Activated naive CD8-positive, alpha-beta T cell treated with anti-CD3 and anti-CD28 coated beads, Interleukin-2, amount 10 ng/mL, durations not matched to agents 7 days and 5 days (primary cell): ENCODE measurements at places on chromosomes 6 and 20.

GRCh38 chr20:17533396-17533795 is 2.2 kb upstream of the BFSP1 start:
- DNase-seq, result no peak

DNA sequence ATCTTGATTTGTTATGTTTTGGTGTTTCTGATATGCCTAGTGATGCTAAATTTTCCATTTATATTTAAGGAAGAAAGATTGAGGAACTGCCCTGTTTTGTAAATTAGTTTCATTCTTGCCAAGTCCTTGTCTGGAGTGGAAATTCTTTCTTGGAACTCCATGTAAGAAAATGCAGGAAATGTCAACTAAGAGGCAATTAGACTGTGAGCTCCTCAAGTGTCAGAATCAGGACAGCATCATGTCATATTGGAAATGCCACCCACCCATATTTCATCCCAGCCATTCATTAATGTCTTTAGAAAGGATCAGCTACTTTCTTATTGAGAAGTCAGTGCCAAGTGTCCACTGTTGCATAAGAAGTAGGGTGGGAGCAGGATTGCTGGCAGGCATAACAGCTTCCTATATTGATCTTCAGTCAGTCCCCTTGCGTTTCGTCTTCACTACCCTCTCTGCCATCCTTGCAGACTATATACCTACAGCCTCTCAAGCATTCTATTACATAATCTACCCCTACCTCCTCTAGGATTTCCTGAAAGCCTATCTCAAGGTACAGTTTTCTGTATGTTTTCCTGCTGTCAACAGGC is 42.4 kb downstream of the HAO1 start:
- no peak for DNase-seq

GRCh38 chr6:28634761-28635546 is 109.3 kb downstream of the GPX5 start:
- peak; percentile 33 for DNase-seq

- no peak for DNase-seq
These were observed 202.3 kb downstream of the RPS12 start for GRCh38 chr6:133016631-133017030.

- DNase-seq, result no peak
These were observed 78.0 kb upstream of the NHSL1 start for GRCh38 chr6:138577151-138577915.

- no peak for DNase-seq
These were observed 97.4 kb upstream of the NEDD9 start for GRCh38 chr6:11329726-11330412.

GRCh38 chr6:134809130-134809529 is 140.8 kb downstream of the ALDH8A1 start:
- no peak for DNase-seq
